ENCODE measurements at places on chromosomes 4 and X.
A peak's percentile ranks its signal among the peaks of the same experiment; 100 is the strongest.

- DNase-seq, result no peak
Observed at GRCh38 chr4:74412225-74412624, 32.7 kb upstream of the AREG start.

- no peak for DNase-seq
Observed at GRCh38 chrX:135421932-135422809, at the start of gene SMIM10L2A. SMIM10L2A (plus strand) TSS chrX:135421944; CDS start chrX:135422132, 188 bp downstream.

DNA sequence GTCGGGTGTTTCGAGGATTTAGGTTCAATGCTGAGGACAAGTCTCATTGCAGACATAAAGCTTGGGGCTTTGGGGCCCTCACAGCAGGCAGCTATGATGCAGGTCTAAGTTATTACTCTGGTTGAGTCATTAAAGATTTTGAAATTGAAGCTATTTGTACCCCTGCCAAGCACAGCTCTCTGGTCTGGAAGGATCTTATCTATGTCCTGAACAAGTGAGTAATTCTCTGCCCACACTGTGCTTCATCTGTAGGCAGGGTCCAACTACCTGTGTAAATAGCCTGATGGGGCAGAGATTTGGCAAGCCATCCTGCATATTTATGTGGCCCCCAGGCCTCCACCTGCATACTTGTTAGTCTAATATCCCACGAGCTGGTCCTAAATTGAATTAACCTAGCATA is 41.4 kb upstream of the MAGEA4 start:
- DNase-seq, result no peak

- no peak for DNase-seq
Observed at GRCh38 chr4:181835348-181835747, 407.9 kb upstream of the TENM3 start.

- DNase-seq, result no peak
Observed at GRCh38 chrX:104659005-104659744, 93.2 kb downstream of the IL1RAPL2 start.

- no peak for DNase-seq
Observed at GRCh38 chr4:22848332-22848731, 155.6 kb downstream of the GBA3 start.

GRCh38 chrX:12582649-12583048 is 208.6 kb upstream of the PRPS2 start:
- DNase-seq, result no peak

GRCh38 chr4:38310446-38311043 is 350.3 kb downstream of the PTTG2 start:
- DNase-seq, result no peak

- DNase-seq, result no peak
Observed at GRCh38 chr4:181529537-181529936, 713.7 kb upstream of the TENM3 start.

GRCh38 chr4:88341227-88342192 is 37.1 kb upstream of the HERC6 start:
- DNase-seq, result no peak

GRCh38 chr4:128663325-128663724 is 146.2 kb upstream of the JADE1 start:
- DNase-seq, result no peak

DNA sequence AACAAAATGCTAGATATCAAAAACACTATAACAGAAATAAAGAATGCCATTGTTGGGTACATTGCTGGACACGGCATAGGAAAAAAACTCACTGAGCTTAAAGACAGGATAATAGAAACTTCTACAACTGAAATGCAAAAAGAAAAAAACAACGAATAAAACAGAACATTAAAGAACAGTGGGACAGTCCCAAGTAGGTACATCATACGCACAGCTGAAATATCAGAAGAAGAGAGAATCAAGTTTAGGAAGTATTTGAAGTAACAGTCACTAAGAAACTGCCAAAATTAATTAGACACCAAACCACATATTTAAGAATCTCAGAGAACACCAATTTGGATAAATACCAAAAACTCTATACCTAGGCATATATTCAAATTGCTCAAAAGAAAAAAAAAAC is 19.2 kb downstream of the RAB28 start:
- no peak for DNase-seq

GRCh38 chr4:3059943-3060342 is 14.4 kb downstream of the HTT-AS start:
- no peak for DNase-seq

DNA sequence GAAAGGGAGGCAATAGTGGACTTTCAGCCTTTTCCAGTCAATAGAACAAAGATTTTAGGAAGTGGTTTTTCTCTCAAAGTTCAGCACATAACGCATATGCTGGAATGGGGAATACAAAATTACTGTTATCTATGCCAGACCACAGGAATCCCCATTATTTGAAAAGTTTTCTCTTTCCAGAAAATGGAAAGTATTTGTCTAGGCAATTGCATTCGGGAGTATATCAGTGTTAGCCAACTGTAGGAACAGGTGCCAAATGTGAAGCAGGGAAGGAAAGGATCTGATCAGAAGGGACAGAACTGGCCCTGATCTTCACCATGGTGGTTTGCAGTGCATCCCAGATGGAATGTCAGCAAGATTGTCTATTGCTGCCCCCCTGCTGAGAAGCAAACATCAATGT is 213.6 kb downstream of the CPE start:
- DNase-seq, result no peak

DNA sequence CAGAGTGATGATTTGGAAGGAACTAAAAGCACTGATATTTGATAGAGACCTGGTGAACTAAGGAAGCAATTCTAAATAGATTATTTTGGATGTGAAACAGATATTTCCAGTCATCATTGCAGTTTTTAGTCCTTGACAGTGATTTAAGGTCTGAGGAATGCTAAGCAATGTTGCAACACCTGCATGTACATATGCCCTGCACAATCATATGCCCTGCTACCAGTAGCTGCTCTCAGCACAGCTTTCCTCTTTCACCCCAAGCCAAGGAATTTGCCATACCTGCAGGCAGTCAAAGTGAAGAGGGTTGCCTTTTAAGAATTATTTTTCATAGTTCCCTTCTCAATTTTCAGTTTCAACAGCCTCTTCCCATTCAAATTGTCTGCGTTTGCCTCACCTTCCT is 8.7 kb upstream of the FAM47A start:
- no peak for DNase-seq

- no peak for DNase-seq
Observed at GRCh38 chr4:184762100-184762499, 28.2 kb upstream of the CENPU start.

- DNase-seq, result no peak
Observed at GRCh38 chrX:15946783-15947580, 92.4 kb upstream of the AP1S2 start.

DNA sequence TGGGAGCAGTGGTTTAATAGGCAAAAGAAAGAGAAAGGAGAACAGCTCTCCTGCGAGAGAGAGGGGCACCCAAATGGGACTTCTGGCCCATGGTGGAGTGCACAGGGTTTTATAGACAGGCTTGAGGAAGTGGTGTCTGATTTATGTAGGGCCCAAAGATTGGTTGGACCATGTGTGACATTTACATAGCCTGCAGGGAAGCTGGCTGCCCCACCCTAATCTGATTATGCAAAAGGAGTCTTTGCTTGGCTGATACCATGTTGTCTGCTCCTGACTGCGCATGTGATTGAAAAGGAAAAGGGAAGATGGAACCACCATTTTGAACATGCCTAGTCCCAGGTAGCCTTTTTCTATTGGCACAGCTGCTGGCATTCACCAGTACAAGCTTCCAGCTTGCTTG is 100.0 kb upstream of the DIPK2B start:
- DNase-seq, result no peak

DNA sequence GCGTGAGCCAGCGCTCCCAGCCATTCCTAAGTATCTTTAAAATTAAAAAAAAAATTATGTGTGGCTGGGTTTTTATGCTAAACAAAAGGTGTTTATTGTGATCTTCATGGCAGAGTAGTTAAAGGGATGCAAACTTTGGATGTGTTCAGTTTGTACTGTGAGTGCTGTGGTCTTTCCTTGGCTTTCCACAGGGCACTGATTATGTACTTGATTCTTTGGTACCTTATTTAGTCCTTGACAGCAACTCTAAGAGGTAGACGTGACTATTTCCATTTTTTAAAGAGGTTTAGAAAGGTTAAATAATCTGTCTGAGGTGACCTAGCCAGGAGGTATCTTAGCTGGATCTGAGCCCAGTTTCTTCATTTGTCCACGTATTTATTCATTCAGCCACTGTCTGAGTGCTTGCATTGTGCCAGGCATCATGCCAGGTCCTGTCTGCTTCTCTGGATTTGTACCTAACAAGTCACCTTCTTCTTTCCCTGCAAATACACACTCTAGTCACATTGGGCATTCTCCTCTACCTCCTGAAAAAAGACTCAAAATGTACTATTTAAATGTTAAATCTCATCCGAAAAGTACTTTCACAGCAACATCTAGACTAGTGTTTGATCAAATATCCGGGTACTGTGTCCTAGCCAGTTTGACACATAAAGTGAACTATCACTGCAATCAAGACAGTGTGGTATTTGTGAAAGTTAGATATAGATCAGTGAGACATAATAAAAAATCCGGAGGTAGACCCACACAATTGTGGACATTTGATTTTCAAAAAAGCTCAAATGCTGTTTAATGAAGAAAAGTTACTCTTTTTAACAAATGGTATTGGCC is 31.5 kb downstream of the WWC2 start:
- no peak for DNase-seq

- DNase-seq, result no peak
Observed at GRCh38 chr4:137659431-137659830, 127.1 kb upstream of the PCDH18 start.

- no peak for DNase-seq
Observed at GRCh38 chrX:66625525-66625924, 13.4 kb downstream of the EDA2R start.

DNA sequence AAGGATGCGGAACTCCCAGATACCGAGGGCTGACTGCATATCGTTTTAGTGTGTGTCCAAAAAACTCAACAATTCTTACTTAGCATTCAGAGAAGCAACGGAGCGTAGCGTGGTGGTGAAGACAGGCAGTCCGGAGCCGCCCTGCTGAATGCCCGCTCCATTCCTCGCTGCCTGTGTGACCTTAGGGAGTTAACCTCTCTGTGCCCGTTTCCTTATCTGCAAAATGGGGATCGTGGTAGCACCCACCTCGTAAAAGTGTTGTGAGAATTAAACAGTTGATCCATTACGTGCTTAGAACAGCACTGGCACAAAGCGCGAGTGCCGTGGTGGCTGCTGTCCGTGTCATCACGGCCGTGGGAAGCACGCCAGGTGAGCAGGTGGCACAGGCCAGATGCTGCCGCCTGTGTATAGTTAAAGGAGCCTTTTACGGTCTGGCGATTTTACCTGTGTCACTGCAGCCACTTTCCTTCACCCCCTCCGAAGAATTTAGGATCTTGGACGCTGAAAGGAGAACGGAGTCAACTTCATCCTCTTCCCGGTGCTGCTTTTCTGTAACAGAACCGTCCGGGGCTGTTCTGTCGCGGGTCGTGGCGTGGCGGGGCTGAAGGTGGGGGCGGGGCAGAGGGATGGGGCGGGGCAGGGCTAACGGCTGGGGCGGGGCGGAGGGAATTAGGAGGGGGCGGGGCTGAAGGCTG is 885 bp downstream of the CCDC110 start:
- DNase-seq, result no peak

GRCh38 chr4:111689214-111689613 is 456.0 kb upstream of the FAM241A start:
- DNase-seq, result no peak

- DNase-seq, result no peak
Observed at GRCh38 chrX:139815771-139816170, 107.8 kb upstream of the MCF2 start.

GRCh38 chrX:14528629-14529289 is 577 bp upstream of the GLRA2 start:
- peak; percentile 47 for DNase-seq

GRCh38 chr4:109820563-109820962 is 5.0 kb downstream of the GAR1 start:
- peak; percentile 70 for DNase-seq

- no peak for DNase-seq
Observed at GRCh38 chr4:80140194-80140593, 57.1 kb upstream of the PRDM8 start.

DNA sequence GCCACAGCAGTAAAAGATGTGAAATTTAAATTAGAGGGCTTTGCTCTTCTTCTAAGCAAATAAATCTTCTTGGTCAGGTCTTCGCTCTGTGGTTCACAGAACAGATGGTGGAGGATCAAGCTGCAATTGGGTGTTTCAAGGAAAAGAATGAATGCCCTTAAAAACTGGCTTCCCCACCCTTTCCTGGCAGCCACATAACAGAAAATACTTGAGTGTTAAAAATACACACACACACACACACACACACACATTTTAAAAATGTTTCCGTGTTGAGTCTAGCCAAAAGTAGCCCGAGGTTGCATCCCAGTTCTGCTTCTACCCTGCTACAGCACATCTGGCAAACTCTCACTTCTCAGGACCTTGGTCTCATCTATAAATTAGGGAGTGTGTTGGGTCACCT is 56.7 kb upstream of the FGFBP2 start:
- DNase-seq, result no peak
